Left ventricle myocardium superior (tissue), 1 donor: ENCODE measurements at places on chromosomes 12 and 14. TPM values are rescaled to one million over a fixed set of nuclear protein-coding genes. Genes with fewer than 3 reads are reported as not detected.

Gene KLHL33
- total RNA-seq = 0.77 TPM

Gene DHRS4L2
- 15.2 TPM for total RNA-seq

Gene METTL17
- total RNA-seq = 44.4 TPM

Gene CMA1
- 0.47 TPM for total RNA-seq

Gene KLRG1
- 5.6 TPM for total RNA-seq
